ENCODE measurements at places on chromosomes 16 and 17.

DNA sequence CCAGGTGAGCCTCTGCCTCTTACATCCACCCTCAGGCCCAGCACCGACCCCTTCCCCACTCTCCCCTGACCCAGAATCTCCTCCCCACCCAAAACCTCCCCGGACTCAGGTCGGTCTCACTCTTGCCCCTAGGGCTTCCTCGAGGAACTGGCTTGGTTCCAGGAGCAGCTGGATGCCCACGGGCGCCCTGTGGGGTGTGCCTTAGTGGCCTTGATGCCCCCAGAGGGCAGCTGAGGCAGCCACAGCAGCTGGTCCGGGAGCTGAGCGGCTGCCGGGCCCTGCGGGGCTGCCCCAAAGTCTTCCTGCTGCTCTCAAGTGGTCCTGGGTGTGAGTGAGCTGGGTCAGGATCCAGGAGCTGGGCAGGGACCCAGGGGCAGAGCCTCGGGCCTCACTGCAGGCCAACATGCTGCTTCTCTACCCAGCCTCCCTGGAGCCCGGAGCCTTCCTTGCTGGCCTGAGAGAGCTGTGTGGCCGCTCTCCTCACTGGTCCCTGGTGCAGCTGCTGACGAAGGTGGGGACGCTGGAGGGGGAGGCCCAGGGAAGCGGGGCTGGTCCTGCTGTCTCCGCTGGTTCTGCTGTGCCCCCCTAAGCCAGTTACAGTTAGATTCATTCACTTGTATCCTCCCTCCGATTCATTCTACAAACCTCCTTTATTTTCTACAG, 9.6 kb downstream of the ZNF213 start:
- DNase-seq = no peak

DNA sequence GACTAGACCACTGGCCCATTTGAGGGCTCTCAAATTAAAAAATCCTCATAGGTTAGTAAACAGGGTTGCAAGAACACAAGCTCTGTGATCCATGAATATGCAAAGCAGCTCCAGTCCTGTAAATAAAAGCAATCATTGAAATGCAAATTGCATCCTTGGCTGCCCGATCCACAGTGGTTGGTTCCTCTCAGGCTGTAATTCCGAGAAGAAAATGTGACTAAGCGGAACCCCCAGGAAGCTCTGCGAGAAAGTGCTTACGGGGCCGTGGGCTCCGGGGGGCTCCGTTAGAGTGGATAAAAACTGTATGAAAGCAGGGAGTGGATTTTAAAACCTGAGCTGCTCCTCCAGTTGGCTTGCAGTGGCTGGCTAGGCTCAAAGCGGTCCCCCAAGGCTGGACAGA, 2.5 kb downstream of the GPRC5B start:
- DNase-seq = no peak

DNA sequence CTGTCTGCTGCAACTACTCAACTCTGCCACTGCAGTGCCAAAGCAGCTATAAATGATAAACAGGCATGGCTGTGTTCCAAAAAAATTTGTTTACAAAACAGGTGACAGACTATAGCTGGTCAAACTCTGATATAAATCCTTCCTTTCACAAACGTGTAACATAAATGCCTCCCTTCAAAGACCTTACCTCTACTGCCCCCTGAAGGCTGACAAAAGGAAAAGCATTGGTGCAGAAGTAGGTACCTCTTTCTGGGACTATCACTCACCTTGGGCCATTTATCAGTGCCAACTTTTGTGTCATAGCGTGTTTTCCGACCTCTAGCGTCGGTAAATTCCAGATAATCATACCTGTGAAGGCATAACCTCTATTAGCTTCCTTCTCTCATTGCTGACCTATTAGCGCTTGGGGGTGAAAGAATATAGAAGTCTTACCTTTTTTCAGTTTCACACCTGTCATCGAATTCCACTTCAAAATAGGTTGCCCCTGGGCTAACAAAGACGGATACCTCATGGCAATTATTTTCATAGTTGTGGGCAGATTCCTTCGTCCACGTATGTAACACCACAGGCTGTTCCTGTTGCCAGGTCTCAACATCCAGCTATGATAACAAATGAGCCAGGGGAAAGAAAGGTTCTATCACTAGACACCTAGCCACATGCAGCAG, 67.9 kb downstream of the ZZEF1 start:
- DNase-seq = no peak

DNA sequence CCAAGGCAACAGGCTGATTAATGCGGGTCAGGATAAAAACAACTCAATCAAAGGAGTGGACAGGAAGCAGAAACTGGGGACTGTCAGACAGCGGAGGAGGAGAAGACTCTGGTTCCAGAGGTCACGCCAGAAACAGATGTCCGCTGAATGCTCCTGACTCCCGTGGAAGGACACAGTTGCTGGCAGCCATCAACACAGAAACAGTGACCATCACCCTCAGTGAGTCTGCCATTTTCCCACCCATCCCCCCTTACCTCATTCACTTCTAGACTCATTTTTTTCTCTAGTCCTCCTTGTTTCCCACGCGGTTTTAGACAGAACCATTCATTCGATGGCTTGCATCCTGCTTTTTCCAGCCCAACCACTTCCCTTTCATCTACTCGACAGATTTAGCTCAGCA, 40.9 kb downstream of the DHRS7C start:
- DNase-seq = no peak

DNA sequence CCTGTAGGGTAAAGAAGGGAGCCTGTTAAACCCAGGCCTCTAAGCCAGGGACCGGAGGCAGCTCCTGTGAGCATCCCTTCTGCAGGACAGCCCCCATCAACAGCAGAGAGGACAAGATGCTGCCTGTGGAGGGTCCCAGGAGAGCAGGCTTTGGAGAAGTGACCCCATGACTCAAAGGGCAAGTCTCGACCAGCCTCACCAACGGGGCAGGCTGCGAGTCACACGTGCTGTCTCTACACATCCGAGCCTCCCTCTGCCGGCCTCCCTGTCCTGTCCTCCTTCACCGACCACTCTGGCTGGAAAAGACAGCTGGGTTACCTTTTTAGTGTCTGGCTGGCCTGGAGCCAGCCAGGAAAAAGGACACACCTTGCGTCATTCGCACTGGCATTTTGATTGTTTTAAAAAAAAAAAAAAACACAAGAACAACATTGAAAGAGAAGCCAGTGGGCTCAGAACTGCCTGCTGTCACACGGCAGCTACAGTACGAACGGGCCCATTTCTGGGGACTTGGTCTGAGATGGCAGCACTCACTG, 74.5 kb upstream of the RCVRN start:
- no peak for DNase-seq

GRCh38 chr16:65218348-65218747, 96.5 kb upstream of the CDH11 start:
- DNase-seq = no peak

DNA sequence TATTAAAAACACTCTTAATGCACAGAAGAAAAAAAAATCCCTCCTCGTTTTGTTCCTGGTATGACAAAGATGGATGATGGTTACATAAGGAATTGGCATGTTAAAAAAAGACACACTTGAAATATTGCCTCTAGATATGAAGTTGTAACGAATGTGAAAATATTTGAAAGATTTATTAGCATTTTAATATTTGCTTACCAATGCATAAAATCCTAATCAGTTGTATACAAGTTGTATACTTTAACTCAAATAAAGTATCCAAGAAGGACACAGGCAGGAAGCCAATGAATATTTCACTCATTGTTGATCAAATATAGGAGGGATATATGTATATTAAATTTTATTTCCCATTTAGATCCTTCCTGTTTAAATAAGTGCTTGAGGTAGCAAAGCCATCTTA, 850.8 kb upstream of the RBFOX1 start:
- no peak for DNase-seq
